ENCODE measurements at places on chromosomes 11 and 22. TPM values are rescaled to one million over a fixed set of nuclear protein-coding genes. Genes with fewer than 3 reads are reported as not detected.

DNA sequence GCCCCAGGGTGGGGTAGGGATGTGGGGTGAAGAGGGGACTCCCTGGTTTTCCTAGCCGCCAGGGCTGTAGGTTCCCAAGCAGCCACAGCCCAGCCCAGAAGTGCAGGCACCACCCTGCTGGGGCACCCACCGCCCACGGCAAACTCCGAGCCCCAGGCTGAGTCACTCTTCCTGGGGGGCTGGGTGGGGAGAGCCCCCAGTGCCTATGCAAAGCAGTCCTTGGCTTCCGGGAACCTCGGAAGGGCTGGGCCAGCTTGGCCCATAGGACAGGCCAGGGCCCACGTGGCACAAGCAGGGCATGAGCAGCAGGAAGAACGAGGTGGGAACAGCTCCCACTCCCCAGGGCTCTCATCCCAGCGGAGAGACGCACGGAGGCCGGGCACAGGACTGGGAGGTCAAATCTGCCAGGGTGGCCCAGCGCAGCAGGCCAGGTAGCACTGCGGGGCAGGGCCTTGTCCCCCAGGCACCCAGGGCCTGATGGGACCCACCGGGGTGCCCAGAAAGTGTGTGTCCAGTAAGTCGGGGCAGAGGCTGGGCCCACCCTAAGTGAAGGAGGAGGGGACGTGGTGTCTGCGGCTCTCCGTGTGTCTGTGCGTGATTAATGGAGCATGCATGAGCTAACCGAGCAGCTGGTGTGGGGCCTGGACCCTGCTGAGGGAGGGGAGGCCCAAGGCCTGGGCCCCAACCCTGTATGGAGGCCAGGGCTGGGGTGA lies 4.6 kb upstream of the IL17REL start:
- DNase-seq, result no peak
- H3K27ac ChIP-seq, result no peak overlapping the region
- peaks cover 6% of the 10 kb centered on the region for H3K4me1 ChIP-seq
- H3K27me3 ChIP-seq, result peaks cover 60% of the 10 kb centered on the region
- no peak overlapping the region for H3K4me3 ChIP-seq

GRCh38 chr11:86802601-86803051 lies 2.3 kb downstream of the PRSS23 start:
- H3K36me3 ChIP-seq, result no peaks in the 10 kb centered on the region
- H3K27ac ChIP-seq, result no peak overlapping the region
- H3K4me3 ChIP-seq, result peak overlapping the region; percentile 82

DNA sequence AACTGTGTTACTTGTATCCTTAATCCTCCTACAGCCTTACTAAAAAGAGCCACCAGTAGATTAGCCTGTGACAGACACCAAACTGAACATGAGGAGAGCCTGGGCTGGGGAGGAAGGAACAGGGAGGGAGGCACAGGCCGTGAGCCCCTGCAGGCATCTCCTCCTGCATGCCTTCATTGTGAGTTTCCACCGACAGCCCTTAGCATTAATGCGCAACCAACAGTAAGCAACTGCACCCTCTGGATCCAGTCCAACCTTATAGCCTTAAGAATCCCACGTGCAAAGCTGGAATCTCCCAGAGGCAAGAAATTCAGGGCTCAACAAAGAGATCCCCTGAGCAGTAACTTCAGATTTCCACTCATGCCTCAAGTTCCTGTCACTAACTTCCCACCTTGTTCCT lies 84.6 kb downstream of the ETS1 start:
- DNase-seq, result peak; percentile 96
- no peaks in the 10 kb centered on the region for H3K27me3 ChIP-seq
- H3K4me3 ChIP-seq, result no peak overlapping the region
- peaks cover 53% of the 10 kb centered on the region for H3K4me1 ChIP-seq

KCTD14 gene
- total RNA-seq, result 0.83 TPM

ABTB2 gene
- 0.28 TPM for total RNA-seq

Measured in IMR-90 (cell line).